MG63 (cell line): ENCODE measurements at places on chromosomes 12 and 14.
A peak's percentile ranks its signal among the peaks of the same experiment; 100 is the strongest.

- no peak for DNase-seq
Measured at GRCh38 chr14:78202163-78202562, 32.0 kb downstream of the NRXN3 start.

DNA sequence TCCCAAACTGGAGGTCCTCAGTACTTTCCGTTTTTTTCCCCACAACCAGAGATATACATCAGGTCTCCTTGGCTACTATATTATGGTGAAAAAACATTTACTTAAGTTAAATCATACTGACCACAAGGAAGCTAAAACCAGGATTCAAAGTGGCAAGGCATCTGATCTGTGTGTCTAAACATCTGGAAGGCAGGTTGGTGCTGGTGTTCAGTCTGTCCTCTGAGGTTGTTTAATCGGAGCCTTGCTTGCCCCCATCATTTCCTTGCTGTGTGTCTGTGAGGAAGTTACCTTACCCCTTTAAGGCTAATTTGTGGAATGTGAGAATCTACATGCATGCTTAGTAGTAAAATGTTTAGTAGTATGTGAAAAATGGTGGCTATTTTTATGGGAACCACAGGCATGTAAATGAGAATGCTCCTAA is 75.6 kb downstream of the GALNT4 start:
- no peak for DNase-seq

DNA sequence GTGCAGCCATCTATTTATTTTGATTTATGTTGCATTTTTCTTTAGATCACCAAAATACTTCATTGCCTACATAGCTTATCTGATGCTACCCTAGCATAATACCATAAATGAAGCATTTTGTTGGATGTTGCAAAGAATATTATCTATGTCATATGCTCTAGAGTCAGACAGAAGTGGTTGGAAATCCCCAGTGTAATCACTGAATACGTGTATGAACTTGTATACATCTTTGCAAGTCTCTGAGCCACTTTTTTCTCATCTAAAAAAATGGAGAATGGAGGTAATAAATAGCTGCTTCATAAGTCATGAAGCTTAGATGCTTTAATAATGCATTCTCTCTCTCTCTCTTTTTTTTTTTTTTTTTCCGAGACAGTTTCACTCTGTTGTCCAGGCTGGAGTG is 18.5 kb downstream of the EVL start:
- no peak for DNase-seq

DNA sequence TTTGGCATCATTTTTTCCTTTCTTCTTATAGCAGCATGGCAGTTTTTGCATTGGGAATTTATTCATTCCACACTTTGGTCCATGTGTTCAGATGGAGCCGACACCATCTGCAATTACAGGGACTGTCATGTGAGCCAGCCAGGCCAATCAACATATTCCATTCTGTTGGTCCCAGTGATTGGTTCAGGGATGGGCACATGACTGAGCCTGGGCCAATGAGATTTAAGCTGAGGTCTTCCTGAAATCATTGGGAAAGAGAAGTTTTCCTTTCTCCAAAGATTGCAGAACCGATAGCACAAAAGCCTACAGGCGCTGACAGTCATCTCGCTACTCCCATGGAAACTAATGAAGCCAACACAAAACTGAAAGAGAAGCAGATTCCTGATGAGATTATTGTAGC is 841.5 kb upstream of the TMEM132C start:
- DNase-seq: no peak

DNA sequence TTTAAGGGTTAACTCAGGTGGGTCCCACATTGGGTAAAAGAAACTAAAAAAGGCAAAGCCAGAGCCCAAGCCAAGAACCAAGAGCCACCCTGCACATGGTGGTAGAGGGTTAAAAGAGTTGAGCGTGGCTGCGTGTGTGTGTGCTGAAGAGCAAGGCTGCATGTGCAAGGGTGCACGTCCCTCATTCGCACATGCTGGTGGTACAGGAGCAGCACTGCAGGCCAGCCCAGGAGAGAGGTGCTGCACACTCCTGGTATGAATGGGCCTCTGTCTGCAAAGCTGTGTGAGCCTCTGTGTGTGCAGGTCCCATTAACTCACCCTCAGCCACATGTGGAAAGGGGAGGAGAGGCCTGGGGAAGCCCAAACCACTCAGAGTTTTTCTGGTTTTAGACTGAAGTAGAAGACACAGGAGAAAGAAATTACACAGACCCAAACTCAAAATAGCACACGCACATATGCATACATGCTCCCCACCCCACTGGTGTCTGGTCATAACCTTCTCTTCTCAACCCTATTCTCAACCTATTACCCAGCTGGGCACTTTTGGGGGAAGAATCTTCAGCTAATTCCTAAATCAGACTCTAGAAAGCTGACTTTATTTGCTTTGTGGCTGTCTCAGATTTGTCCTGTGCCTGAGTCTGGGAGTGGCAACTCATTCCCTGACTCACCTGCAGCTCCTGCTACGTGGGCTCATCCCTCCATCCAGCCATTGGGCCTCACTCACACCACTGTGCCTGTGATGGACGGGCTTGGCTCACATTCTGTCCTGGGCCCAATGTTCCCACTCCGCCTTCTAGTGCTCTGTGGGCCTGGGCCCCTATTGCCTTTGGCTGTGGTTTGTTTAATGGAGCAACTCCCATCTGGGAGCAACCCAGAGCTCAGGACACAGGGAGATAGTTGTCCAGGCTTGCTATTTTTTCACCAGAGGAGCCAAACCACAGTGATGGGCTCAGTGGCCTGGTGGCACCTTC is 30.8 kb upstream of the COL2A1 start:
- DNase-seq: no peak

DNA sequence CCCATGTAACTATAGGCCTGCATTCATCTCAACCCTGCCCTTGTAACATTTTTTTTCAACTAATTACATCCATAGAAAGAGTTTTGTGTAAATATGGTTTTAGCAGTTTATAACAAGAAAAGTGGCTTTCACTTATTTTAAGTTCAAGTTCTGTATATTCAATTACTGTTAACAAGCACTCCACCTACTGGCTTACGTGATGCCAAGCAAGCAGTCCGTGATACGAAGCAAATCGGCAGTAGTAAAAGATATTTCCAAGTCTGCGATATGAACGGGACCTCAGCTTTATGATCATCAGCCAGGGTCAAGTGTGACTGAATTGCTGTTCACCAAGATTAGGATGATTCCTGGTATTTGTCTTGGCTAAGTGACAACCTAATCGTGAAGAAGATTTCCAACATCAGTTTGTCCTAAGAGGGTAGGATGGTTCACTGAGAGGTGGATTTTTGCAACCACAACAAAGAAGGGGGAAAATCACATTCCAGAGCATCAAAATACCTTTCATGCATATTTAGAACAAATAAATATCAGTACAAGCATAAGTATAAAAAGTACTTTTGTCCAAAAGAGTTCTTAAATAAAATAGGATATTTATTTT is 456.2 kb downstream of the FOXG1 start:
- DNase-seq: peak; percentile 27

GRCh38 chr12:50186681-50187080 is 19.5 kb upstream of the CERS5 start:
- no peak for DNase-seq

DNA sequence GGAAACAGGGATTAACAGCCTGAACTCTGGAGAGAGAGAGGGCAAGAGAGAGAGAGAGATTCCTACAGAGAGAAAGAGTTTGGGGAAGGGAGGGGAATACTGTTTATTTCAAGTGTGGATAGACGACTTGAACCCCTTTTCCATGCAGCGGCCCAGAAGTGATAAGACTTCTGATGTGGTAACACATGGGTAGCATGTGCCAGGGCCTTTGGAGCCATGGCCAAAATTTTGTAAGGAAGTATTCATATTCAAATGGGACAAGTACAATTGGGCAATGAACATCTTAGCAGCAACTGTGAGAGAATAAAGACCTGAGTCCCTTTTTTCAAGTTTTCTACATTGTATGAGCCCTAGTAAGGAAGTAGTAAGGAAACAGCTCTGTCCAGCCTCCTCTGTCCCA is 42.4 kb upstream of the CCDC196 start:
- DNase-seq: no peak

GRCh38 chr14:23877111-23877510 is 76.5 kb upstream of the DHRS4 start:
- DNase-seq: no peak

GRCh38 chr14:41446008-41446407 is 160.7 kb upstream of the LRFN5 start:
- DNase-seq: no peak

DNA sequence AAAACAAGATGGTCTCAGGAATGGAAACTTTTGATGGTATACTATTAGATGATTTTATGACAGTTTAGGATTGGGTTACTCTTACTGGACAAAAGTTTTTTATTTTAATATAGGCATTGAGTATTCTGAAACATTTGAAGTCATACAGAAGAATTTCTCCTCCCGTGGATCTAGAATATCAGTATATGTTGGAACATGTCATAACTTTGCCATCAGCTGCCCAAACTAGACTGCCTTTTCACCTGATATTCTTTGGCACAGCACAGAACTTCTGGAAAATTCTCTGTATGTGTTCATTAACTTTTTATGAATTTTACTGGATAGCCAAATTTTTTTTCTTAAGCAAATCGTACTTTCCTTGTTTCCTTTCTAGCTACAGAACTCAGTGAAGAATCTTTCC is 75.4 kb downstream of the KNTC1 start:
- DNase-seq: no peak

DNA sequence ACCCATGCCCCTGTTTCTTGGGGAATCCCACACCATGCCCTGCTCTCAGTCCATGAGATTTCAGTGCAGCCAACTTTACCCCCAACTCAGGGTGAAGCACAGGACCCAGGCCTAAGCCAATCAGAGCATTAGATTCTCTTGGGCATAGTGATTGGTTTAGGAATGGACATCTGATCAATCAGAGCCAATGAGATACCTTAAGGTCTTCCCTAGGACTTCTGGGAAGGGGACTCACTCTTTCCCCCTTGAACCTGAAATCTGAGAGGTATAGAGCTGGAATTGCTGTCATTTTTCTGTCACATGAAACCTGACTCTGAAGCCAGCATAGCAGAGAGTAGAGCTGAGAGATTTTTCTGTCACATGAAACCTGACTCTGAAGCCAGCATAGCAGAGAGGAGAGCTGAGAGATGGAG is 127.1 kb downstream of the ZFP36L1 start:
- DNase-seq: no peak

- DNase-seq: no peak
Measured at GRCh38 chr14:94344389-94344788, 21.3 kb upstream of the SERPINA6 start.

GRCh38 chr12:105616971-105617540 is 286.6 kb downstream of the C12orf75 start:
- DNase-seq: no peak

- DNase-seq: no peak
Measured at GRCh38 chr14:65604936-65605335, 192.4 kb downstream of the FUT8 start.

DNA sequence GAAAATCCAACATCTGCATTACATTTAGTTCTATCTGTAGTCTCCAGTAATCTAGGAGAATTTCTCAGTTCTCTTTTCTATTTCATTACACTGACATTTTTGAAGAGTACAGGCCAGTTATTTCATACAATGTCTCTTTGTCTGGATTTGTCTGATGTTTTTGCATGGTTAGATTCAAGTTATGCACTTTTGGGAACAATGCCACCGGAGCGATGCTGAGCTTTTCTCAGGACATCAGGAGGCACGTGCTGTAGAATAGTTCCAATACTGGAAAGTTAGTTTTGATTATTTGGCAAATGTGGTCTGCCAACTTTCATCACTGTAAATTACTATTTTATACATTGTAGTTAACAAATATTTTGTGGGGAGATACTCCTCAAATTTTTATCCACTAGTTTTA is 43.1 kb downstream of the ALDH1L2 start:
- no peak for DNase-seq

GRCh38 chr12:13049816-13050215 is 5.6 kb downstream of the FAM234B start:
- DNase-seq: peak; percentile 83

DNA sequence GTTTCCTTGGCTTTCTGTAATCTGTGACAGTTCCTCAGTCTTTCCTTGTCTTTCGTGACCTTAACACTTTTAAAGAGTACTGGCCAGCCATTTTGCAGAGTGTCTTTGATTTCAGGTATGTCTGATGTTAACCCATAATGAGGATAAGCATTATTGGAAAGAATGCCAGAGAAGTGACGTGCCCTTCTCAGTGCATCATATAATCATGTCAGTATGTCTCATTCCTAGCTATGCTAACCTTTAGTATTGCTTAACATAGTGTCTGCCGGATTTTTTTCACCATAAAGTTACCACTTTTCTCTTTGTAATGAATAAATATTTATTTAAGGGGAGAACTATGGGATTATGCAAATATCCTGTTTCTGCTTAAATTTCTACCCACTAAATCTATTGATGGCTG is 28.5 kb downstream of the RERG start:
- no peak for DNase-seq

GRCh38 chr12:89206390-89206789 is 145.9 kb downstream of the DUSP6 start:
- no peak for DNase-seq

DNA sequence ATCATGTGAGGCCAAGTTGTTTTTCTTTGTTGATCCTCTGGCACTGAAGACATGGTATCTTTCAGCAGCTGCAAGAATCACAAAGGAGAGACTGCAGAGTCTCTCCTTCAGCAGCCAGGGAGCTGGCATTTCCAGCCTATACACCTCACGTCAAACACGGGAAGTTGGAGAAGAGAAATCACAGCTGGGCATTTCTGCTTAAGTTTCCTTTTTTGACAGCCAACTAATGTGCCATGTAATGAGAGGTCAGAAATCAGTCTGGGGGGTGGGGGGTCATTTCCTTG is 28.3 kb downstream of the PHLDA1 start:
- DNase-seq: no peak

GRCh38 chr14:88166616-88167015 is 156.5 kb downstream of the KCNK10 start:
- DNase-seq: peak; percentile 11

GRCh38 chr12:62738616-62739015 is 196.3 kb downstream of the PPM1H start:
- no peak for DNase-seq

GRCh38 chr14:102928412-102929240 is 6.2 kb downstream of the AMN start:
- DNase-seq: no peak

- DNase-seq: no peak
Measured at GRCh38 chr14:89298056-89298834, 118.8 kb downstream of the FOXN3 start.
